Activated T-cell treated with anti-CD3 and anti-CD28 coated beads, Interleukin-2, amount 50 U/mL, for 72 hours (primary cell): ENCODE measurements at places on chromosomes 1 and 21. TPM values are rescaled to one million over a fixed set of nuclear protein-coding genes. Genes with fewer than 3 reads are reported as not detected.

DNA sequence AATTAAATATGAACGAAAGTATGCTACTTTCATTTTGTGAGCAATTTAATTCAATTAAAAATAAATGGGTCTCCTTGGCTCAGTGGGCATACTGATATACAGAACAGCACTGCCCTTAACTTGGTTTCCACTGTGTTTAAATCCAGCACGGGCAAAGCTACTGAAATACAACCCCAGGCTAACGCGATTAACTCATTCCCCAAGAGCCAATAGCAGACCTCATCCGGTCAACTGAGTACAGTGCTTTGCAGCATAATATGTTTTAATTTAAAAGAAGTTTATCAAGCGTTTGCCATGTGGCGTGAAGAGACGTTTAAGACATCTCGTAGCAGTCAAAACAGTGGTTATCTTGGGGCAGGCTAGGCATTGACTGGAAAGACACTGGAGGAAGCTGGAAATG, 118.6 kb downstream of the PROX1 start:
- H3K4me3 ChIP-seq, result no peak overlapping the region
- no peak for DNase-seq
- no peaks in the 10 kb centered on the region for H3K4me1 ChIP-seq
- no peak overlapping the region for H3K27ac ChIP-seq

DNA sequence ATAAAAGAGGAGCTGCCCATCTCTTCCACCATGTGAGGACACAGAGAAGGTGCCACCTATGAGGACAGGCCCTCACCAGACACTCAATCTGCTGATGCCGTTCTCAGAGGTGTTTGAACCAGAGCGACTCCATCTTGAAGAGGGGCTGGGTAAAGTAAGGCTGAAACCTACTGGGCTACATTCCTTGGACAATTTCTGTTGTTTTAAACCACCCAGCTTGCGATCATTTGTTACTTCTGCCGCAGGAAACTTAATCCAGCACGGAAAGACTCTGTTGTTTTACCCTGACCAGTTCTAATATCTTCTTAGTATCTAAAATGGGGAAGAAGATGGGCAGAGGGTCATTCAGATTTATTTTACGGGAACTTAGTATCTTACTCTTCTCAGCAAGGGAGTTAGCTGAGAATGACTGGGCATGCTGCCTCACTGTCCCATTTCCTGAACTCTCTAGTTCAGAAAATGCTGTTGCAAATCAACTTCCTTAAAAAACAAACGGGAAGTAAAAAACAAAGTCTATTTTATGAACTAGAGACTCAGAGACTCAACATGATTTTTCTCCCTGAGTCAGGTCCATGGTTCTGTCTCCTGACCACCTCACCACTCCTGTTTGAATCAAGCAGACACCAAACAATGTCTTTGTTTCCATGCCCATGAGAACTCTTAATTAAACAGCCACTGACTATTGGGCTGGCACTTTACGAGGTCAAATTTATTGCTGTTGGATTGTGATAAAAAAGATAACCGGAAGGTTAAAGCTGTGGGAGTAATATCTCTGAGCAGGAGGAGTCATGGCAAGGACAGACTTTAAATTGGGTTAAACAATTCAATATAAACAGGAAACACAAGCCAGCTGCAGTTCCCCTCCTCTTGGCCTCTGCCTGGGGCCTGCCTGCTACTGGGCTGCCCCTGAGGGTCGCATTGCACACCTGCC, 23.8 kb upstream of the IFNAR1 start:
- no peak overlapping the region for H3K27ac ChIP-seq
- no peaks in the 10 kb centered on the region for H3K36me3 ChIP-seq
- no peaks in the 10 kb centered on the region for H3K27me3 ChIP-seq

- no peaks in the 10 kb centered on the region for H3K36me3 ChIP-seq
- no peak overlapping the region for H3K27ac ChIP-seq
- DNase-seq, result no peak
- H3K4me1 ChIP-seq, result peaks cover 30% of the 10 kb centered on the region
- H3K27me3 ChIP-seq, result peaks cover 40% of the 10 kb centered on the region
These were observed 4.0 kb downstream of the FOXO6 start for GRCh38 chr1:41365320-41365633.

- no peak for DNase-seq
- no peak overlapping the region for H3K27ac ChIP-seq
- no peaks in the 10 kb centered on the region for H3K4me1 ChIP-seq
- H3K27me3 ChIP-seq, result peaks cover 17% of the 10 kb centered on the region
- H3K36me3 ChIP-seq, result no peaks in the 10 kb centered on the region
These were observed 205.8 kb downstream of the TNR start for GRCh38 chr1:175537571-175537970.

- no peak overlapping the region for H3K4me3 ChIP-seq
- no peaks in the 10 kb centered on the region for H3K4me1 ChIP-seq
- no peaks in the 10 kb centered on the region for H3K27me3 ChIP-seq
- no peak for DNase-seq
These were observed 597.2 kb upstream of the ZP4 start for GRCh38 chr1:238487931-238488330.

- no peaks in the 10 kb centered on the region for H3K27me3 ChIP-seq
- no peak for DNase-seq
- no peak overlapping the region for H3K4me3 ChIP-seq
- no peaks in the 10 kb centered on the region for H3K36me3 ChIP-seq
These were observed 214.5 kb downstream of the RGS7 start for GRCh38 chr1:241142493-241142892.

- no peaks in the 10 kb centered on the region for H3K36me3 ChIP-seq
- peaks cover 20% of the 10 kb centered on the region for H3K27me3 ChIP-seq
These were observed 862 bp downstream of the GSTM3 start for GRCh38 chr1:109739738-109740614.

DNA sequence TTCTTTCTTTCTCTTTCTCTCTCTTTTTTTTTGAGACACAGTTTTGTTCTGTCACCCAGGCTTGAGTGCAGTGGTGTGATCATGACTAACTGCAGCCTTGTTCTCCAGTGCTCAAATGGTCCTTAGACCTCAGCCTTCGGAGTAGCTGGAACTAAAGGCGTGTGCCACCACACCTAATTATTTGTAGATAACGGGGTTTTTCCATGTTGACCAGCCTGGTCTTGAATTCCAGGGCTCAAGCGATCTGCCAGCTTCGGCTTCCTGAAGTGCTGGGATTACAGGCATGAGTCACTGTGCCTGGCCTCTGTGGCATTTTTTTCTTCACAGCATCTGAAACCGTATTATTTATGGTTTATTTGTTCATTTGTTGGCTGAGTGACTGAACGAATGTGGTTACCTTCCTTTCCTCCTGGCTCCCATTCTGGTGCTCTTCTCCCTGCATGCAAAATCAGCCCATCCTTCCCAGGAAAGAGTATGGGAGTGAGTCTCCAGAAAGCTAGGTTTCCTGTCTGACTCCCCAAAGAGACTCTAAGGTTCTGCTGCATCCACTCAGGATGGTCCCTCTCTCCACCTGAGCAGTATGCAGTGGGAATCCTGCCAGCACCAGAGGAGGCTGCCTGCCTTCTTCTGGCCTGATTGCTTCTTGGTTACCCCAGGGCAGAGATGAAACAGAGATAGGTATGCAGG, 155.0 kb upstream of the BEND5 start:
- H3K27ac ChIP-seq, result no peak overlapping the region
- H3K36me3 ChIP-seq, result no peaks in the 10 kb centered on the region
- no peaks in the 10 kb centered on the region for H3K27me3 ChIP-seq
- H3K4me1 ChIP-seq, result no peaks in the 10 kb centered on the region

DNA sequence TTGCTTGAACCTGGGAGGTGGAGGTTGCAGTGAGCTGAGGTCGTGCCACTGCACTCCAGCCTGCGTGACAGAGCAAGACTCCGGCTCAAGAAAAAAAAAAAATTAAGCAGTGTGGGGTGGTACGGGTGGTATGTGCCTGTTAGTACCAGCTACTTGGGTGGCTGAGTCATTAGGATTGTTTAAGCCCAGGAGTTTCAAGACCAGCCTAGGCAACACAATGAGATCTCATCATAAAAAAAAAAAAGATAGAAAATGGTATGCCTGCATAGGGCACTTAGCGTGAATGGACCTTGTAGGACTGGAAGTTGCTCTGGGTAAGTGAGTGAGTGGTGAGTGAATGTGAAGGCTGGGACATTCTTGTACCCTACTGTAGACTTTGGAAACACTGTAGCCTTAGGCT, 37.0 kb downstream of the TBCE start:
- no peak for DNase-seq
- H3K27me3 ChIP-seq, result no peaks in the 10 kb centered on the region
- H3K4me3 ChIP-seq, result no peak overlapping the region
- no peaks in the 10 kb centered on the region for H3K36me3 ChIP-seq
- H3K4me1 ChIP-seq, result no peaks in the 10 kb centered on the region
- H3K27ac ChIP-seq, result no peak overlapping the region

- H3K4me3 ChIP-seq, result no peak overlapping the region
- no peak for DNase-seq
- H3K27ac ChIP-seq, result no peak overlapping the region
- no peaks in the 10 kb centered on the region for H3K36me3 ChIP-seq
- H3K4me1 ChIP-seq, result no peaks in the 10 kb centered on the region
- H3K27me3 ChIP-seq, result no peaks in the 10 kb centered on the region
These were observed 605.7 kb downstream of the NUF2 start for GRCh38 chr1:163927493-163927892.

DNA sequence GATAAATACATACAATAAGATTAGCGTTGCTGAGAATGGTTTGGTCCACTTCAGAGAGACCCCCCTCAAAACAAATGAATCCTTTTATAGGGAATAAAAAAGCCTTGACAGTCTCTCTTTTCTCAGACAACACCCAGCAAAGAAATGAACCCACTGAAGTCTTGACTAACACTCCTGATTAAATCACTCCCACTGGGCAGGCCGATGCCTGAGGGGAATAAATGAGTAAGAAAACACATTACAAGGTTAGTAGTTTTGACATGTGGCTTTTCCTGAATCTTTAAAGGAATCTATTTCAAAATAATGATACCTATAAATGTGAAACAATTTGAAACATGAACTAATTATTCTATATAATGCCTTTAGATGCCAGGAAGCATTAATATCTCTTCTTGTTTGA, 146.9 kb upstream of the POGK start:
- no peaks in the 10 kb centered on the region for H3K4me1 ChIP-seq
- DNase-seq, result no peak
- H3K27ac ChIP-seq, result no peak overlapping the region
- H3K36me3 ChIP-seq, result no peaks in the 10 kb centered on the region
- no peak overlapping the region for H3K4me3 ChIP-seq
- H3K27me3 ChIP-seq, result peaks cover 7% of the 10 kb centered on the region

- peaks cover 59% of the 10 kb centered on the region for H3K4me1 ChIP-seq
- peak overlapping the region; percentile 97 for H3K4me3 ChIP-seq
- peak overlapping the region; percentile 98 for H3K27ac ChIP-seq
- H3K27me3 ChIP-seq, result peaks cover 5% of the 10 kb centered on the region
These were observed 30.2 kb upstream of the RNF187 start for GRCh38 chr1:228457017-228457395.

GRCh38 chr21:28541371-28542112, 451.1 kb downstream of the LTN1 start:
- H3K27me3 ChIP-seq, result no peaks in the 10 kb centered on the region
- no peak for DNase-seq
- no peak overlapping the region for H3K4me3 ChIP-seq
- no peaks in the 10 kb centered on the region for H3K4me1 ChIP-seq

HSD3B2 gene
- total RNA-seq, result not detected

CHRNB2 gene
- 0.05 TPM for total RNA-seq

AMY2A gene
- not detected for total RNA-seq
